ENCODE measurements at places on chromosomes 13 and 19.

DNA sequence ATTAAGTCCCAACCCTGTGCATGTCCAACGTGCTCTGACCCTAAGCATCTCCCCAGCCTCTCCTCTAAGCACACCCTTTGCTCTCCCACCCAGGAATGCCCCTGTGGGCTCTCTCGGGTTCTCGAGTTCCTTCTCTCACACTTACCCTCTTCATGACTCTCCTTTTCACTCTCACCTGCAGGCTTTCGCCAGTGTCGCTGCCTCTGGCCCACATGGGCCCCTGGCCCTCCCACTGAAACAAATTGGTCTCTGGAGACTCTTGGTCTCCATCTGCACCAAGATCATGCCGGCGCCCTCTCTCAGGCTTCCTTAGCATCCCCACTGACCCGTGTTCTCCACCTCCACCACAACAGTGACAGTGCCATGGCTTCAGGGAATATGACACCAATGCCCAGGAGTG is 19.6 kb upstream of the SACS start:
- no peak for DNase-seq

DNA sequence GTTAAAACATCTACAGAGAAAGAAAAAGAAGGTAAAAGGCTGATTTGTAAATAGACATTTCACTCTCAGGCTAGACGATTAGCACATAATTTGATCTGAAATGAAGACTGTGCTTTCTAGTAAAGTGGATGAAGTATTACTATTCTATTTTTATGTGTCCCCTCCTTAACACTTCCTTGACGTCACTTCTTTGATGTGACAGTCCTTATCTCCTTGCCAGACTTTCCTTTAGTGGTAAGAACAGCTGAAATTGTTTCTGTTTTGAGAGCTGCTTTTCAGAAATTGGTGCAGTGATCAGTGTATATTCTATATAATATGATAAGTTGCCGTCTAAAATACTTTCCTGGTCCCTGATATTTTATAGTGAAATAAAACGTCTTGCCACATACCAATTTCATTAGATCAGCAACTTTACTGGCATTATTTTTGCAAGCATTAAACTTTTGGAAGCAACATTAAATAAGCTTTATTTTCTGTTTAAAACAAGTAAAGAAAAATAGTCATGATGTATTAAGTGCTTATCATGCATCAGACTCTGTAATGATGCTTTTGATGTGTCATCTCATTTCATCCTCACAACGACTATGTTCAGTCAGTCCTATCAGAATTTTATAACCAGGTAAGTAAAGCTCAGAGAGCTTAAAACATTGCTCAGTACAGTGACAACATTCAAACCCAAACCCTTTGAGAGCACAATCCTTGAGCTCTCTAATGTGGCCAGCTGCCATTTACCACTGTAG is 210.3 kb upstream of the PCDH9 start:
- DNase-seq: no peak

DNA sequence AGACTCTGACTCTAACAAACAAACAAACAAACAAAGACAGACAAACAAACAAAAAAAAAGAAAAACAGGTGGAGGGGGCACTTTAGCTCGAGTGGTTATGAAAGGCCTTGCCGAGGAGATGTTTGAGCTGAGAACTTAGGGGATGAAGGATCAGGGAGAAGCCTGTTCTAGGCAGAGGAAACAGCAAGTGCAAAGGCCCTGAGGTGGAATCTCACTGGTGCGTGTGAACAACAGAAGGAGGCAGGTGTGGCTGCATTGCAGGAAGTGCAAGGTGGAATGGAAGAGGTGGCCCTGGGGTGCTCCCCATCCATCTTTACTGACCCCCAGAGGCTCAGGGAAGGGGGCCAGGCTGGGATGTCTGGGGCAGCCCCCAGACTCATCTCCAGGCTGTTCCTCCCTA is 41.9 kb downstream of the CYP4F22 start:
- no peak for DNase-seq

DNA sequence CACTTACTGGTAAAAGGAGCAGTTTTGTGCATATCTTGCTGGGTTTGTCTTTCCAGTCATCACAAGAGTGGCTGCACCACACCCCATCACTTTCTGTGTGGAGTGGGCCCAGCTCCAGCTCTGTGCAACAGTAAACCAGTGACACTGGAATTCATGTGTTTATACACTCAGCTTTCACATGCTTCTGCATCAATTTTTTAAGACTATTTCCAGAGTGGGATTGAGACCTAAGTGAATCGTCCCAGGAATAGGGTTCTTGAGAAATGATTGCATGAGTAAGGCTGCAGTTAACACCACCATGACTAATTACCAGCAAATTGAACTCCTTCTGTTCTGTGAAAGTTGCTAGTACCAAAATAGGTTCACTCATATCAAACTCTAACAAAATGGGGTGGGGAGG is 5.3 kb upstream of the CFAP97D2 start:
- no peak for DNase-seq

DNA sequence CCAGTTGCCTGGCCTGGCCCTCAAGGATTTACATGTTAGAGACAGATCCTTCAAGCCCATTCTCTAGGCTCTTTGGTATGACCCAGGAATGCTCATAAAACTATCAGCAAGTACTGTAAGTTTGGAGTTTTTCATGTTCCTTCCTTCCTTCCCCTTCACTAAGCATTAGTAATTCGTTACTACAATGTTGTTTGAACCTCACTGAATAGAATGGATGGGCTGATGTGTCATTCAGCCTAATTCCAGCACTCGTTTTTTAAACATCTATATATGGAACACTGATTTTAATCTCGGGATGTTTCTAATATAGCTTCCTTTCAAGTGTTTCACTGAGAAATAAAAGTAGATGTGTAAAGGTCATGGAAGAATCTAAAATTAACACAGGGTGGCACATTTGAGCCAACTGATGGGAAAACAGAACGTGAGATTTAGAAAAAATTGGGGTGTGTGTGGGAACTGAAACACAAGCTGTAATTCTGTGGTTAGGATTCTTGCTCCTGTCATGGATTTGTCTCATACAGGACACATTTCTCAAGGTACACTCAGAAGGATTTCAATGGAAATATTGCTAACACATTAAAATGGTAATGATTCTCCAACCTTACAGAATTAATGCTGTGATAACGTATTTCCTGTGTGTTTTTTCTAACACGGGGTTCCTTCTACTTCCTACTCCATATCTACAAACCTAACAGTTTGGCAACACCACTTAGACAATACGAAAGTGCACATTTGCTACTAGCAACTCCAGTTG is 93.4 kb downstream of the FLT1 start:
- no peak for DNase-seq

- no peak for DNase-seq
These were observed 1287.7 kb downstream of the SLITRK5 start for GRCh38 chr13:88958821-88959220.

GRCh38 chr13:98976941-98977340 is 923 bp downstream of the DOCK9 start:
- no peak for DNase-seq

DNA sequence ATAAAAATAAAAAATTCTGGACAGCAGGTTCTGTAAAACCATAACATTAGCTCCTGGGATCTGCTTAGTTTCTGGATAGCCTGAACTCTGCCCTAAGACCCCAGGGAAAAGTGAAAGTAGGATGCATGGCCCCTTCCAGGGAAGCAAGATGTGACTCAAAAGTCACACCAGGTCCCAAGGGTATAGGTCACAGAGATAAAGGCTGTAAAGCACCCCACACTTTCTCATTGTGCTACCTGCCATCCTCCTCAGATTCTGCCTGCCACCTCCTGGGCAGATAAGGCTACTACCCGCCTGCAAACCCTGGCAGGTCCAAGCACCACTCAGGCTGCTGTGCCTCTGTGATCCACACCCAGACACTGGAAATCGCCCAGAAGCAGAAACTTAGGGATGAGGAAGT is 20.6 kb downstream of the FFAR2 start:
- no peak for DNase-seq

GRCh38 chr13:38684714-38685113 is 2.2 kb upstream of the FREM2 start:
- DNase-seq: no peak

GRCh38 chr19:46328079-46328478 is 18.8 kb upstream of the PPP5C start:
- no peak for DNase-seq

GRCh38 chr13:109026266-109026665 is 396.9 kb downstream of the MYO16 start:
- DNase-seq: no peak

DNA sequence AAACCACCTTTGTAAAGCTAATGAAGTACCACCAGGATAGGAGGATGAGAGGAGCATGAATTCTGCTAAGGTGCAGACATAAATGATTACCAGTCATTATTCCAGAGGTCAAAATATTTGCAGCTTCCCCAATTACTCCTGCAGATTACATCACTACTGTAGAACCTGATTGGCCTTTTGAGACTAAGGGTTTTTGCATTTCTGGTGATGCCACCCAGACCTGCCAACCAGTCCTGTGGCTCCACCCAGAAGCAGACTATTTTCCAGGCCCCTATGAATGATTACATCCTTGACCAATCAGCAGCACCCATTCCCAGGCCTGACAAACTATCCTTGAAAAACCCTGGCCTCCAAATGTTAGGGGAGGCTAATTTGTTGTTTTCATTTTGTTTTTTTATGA is 11.2 kb upstream of the KCNC3 start:
- no peak for DNase-seq

- no peak for DNase-seq
These were observed 147.3 kb downstream of the SLC7A1 start for GRCh38 chr13:29448174-29448573.

GRCh38 chr13:32248801-32249200 is 66.4 kb downstream of the ZAR1L start:
- DNase-seq: no peak

- no peak for DNase-seq
These were observed 51.3 kb upstream of the LSM14A start for GRCh38 chr19:34120846-34121639.

DNA sequence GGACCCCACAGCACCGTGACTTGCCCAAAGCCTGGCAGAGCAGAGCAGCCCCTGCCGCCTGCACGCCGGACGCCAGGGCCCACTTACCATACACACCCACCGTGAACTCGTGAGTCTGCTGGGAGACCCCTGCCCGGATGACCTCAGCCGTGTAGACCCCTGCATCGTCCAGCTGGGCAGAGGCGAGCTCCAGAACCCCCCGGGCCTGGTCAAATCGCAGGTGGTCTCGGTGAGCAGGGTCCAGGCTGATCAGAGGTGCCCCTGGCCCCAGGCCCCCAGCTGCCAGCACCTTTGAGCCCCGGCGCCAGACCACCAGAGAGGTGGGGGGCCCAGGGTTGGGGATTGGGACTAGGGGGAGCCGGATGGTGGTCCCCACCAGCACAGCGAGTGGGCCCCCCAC is 873 bp downstream of the VSIG10L start:
- DNase-seq: no peak

- no peak for DNase-seq
These were observed 6.4 kb upstream of the PDE4C start for GRCh38 chr19:18232540-18233223.

- no peak for DNase-seq
These were observed at the start of gene IGFL2 for GRCh38 chr19:46147791-46148288. IGFL2 (plus strand) TSS chr19:46148238; CDS start chr19:46148279, 41 bp downstream.

GRCh38 chr19:45395821-45396617 is 8.8 kb downstream of the PPP1R13L start:
- no peak for DNase-seq

- DNase-seq: peak; percentile 31
These were observed at the start of gene ZFP36 for GRCh38 chr19:39406656-39407409. ZFP36 (plus strand) TSS chr19:39406847; CDS start chr19:39406905, 58 bp downstream.

DNA sequence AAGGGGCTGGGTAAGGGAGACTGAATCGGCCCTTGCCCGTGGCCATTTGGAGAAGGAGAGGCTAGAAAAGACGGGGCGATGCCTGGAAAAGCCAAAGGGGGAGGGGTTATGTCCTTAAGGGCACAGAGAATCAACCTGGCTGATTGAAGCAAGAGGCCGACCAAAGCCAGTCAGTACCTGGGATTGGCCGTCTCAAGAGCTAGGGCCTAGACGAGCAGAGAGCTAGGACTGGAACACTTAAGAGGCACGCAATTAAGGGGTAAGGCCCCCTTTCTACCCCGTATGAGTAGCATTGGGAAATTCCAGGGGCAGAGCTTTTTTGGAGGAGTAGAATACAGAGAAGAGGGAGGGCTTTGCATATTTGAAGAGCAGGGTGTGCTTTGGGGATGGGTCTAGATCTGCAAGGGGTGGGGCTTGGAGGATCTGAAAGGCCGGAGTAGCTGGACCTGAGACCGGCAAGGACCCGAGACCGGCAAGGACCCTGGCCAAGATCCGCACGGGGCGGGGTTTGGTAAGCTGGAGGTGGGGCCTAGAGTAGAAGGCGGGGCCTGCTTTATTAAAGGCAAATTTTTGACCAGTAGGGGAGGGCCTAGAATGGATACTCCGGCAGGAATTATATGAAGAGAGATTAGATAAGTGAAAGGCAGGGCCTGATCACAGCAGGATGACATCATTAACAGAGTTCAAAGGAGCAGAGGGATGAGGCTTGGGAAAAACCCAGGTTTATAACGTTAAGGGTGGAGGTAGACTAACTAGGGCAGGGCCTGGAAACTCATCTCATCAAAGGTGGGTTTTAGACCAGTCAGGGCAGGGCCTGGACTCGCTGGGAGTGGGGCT is 10.7 kb upstream of the CACNG6 start:
- no peak for DNase-seq

DNA sequence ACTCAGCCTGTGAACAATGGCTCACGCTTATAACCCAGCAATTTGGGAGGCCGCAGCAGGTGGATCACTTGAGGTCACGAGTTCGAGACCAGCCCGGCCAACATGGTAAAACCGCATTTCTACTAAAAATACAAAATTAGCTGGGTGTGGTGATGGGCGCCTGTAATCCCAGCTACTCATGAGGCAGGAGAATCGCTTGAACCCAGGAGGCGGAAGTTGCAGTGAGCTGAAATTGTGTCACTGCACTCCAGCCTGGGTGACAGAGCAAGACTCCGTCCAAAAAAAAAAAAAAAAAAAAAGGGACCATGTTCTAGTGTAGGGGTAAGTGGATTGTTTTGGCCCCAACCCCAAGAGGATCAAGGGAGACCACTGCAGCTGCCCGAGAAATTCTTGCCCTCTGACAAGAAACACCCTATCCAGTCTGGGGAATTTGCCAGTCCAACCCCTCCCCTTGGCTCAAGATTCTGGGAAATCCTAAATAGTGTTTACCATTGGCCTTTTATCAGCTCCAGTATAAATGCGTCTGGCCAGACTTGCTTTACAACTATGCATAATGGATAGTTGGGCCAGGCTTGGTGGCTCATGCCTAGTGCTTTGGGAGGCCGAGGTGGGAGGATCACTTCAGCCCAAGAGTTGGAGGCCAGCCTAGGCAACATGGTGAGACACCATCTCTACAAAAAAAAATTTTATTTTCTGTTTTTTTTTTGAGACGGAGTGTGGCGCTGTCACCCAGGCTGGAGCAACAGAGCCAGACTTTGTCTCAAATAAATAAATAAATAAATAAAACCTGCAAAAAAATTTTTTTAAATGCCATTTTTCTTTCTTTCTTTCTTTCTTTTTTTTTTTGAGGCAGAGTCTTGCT is 5.1 kb upstream of the DHDH start:
- no peak for DNase-seq
